ENCODE measurements at places on chromosomes 4 and X.

- DNase-seq: no peak
These were observed 13.6 kb upstream of the NAT8L start for GRCh38 chr4:2045518-2045951.

DNA sequence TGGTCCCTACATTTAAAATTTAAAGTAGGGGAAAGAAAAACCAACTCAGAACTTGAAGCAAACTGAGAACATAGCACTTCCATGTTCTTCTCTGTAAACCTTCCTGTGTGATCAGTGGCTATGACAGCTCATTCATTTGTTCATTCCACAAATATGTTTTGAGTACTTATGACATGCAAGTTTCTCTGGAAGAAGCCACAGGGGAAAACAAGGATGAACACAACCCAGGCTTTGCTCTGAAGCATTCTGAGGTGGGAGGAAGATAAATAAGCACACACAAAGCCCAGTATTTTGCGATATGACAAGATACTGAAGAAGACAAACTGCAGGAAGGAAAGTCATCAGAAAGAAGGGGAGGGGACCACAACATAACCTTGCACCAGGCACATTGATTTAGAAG is 96.4 kb downstream of the CHIC2 start:
- no peak for DNase-seq

DNA sequence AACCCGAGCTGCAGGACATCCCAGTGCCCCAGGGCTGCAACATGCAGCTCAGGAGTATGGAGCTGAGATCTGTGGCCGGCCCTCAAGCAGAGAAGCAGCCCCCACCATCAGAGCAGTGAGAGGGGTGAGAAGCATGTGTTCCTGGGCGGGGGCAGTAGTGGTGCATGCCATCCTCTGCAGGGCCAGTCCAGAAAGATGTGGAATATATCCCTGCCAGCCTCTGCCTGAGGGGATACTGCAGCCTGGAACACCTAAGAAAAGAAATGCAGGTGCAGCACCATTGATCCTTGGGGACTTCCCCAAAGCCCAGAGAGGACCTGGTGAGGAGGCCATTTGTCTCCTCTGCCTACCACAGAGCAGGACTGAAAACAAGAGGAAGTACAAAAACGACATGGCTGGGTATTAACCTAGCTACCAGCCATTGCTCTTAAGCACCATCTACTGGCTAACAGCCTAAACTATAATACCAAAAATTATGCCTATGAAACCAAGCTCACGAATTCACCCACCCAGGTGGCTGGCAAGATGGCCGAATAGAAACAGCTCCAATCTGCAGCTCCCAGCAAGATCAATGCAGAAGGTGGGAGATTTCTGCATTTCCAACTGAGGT is 158.8 kb downstream of the ADGRA3 start:
- no peak for DNase-seq

DNA sequence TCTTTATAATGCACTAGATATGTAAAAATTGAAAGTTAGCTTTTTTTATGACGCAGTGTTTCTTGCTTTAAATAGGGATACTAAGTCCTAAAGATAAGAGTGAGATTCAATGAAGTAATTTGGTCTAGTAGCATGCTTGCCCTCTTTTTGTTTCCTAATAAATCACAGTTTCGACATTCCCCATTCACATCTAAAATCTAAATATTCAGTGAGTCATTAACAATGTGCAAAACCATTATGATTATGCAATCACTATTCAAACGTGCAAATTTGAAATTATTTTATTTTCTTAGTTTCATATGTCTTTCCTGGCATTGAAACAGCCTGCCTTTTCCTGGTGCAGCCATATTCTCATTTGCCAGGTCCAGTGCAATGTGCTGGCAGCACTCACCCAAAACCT is 1350.5 kb upstream of the PABPC4L start:
- DNase-seq: no peak

- DNase-seq: no peak
These were observed 26.2 kb downstream of the DLG3 start for GRCh38 chrX:70470850-70471289.

GRCh38 chr4:167775375-167775774 is 317.0 kb upstream of the ANXA10 start:
- DNase-seq: no peak

DNA sequence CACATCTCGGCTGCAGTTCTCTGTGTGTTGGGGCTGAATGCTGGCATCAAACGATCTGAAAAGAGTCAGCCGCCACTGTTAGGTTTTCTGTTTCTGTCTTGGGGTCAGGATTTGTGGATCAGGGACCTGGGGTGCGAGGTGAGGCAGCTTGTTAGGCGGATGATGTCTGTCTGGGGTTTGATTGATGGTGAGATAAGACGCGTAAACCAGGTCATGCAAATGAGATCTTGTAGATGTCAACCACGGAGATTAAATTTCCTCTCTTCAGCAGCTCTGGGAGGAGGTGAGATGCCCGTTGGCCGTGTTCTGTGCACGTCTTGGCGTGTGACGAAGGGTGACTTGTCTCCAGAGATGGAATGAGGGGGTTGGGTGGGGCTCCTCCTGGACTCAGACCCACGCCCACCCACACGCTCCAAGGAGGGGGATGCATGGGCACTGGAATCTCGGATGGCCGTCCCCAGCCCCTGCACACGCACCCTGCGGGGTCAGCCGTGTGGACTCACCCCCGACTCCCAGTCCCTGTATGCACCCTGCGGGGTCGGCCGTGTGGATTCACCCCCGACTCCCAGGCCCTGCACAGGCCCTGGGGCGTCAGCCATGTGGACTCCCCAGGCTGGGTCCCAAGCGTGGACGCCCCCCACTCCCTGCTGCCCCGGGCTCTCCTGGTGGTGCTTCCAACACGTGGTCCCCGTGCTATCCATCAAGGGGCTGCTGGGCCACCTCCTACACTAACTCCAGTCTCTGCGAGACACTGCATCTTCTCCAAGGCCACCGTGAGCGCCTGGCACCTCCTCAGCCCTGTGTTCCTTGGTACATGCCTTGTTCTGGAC is 16.0 kb upstream of the UVSSA start:
- no peak for DNase-seq

DNA sequence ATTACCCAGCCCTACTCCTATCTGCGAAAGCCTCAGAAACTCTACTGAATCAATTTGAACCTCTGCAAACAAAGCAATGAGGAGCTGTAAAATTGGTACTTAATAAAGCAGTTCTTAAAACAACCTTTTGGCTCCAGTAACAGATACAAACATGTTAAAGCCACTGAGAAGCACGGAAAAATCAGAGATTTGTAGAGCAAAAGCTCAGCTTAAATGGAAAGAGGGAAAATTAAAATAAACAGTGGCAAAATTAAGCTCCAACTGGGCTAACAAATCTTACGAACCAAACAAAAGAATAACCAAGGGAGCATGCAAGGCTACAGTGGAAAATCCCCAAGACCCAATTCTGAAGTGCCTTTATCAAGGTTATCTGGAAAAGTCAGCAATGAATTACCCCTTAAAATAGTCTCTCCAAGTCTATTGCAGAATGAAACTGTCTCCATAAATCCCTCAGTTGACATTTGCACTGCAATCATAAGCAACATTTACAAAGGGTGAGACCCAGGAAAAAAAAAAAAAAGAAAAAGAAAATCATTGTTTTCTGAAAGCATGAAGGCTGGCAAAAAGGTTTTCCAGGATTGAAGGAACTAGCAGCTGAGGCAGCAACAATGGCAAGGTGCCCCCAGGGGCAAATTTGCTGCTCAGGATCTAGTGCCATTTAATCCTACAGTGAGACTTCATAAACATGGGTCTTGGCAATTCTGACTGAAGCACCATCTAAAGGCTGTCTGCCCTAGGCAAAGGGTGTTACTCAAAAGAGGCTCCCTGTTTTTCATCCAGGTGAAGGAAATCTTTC is 40.1 kb downstream of the USP46 start:
- no peak for DNase-seq

DNA sequence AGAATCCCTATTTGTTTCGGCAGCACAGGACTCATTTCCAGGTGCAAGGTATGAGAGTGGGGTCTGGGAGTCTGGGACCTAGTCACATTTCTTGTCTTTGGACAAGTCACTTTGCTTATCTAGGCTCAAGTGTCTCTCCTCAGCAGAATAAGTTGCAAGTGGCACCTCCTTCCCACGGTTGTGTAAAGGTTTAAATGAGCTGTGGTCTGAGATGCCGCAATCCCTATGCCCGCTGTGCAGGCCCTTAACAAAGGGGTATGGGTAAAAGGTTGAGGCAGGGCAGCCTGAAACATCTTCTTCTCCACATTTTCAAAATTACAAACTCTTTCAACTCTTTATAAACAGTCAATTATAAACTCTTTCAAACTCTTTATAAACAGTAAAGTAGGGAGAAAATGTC is 93.7 kb downstream of the RTL5 start:
- no peak for DNase-seq

- no peak for DNase-seq
These were observed 1133.9 kb downstream of the SH3BGRL start for GRCh38 chrX:82335772-82336171.

DNA sequence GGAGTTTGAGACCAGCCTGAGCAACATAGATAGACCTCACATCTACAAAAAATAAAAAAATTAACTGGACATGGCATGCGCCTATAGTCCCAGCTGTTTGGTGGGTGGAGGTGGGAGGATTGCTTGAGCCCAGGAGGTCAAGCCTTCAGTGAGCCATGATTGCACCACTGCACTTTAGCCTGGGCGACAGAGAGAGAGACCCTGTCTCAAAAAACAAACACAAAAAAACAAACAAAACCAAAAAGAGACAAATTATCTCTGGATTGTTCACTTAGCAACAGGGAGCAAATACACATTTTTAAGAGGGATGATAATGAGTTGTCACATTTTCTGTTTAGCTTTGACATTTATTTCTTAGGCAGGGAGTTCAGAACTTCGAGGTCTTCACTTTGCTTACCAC is 155.4 kb downstream of the CEP135 start:
- DNase-seq: no peak

GRCh38 chr4:105871997-105872396 is 23.3 kb upstream of the NPNT start:
- no peak for DNase-seq

DNA sequence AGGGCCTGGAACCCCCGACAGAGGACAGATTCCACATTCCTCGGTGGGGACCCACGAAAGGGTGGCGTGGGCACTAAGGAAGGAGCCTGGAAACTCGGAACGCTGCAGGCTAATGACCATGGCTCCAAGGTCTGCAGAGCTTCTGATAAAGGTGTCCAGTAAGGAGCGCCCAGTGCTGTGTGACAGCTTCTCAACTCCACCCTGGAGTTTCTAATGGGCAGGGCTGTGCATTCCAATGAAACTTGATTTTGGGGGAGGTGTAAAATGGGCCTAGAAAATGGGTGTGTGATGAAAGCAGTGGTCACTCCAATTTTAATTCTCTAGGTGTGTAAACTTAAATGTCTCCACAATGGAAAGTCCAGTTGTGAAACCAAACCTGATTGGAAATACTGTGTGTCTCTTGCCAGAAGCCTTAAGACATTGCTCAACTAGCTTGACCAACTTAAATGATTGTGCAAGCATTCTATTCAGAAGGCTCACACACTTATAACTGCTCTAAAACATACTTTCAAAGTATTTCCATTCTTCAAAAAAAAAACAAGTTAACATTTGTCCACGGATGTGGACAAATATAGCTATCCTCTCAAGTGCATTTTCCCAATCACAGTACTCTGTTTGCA is 52.1 kb downstream of the XAGE2 start:
- no peak for DNase-seq

DNA sequence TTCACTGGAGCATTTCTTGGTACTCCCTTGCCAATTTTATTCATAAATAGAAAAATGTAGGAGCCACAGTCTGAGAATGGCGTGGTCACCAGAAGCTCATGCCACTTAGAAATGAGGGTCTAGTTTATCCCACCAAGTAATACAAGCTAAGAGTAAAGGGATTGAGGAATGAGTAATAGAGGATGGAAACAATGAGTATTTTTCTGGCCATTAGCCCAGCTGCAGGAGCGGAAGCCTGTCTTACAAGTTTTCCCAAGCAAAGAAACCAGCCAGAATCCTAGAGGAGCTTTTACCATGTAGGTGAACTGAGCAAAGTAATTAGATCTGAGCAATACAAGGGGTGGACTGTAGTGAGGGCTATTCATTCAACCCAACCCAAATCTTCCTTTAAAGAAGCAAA is 160.7 kb upstream of the NPY2R start:
- no peak for DNase-seq

GRCh38 chrX:112279940-112280339 is 197.4 kb upstream of the TRPC5 start:
- DNase-seq: no peak
